ENCODE measurements at places on chromosomes 2 and 18. TPM values are rescaled to one million over a fixed set of nuclear protein-coding genes. Genes with fewer than 3 reads are reported as not detected.

- no peak overlapping the region for H3K4me3 ChIP-seq
- peaks cover 6% of the 10 kb centered on the region for H3K4me1 ChIP-seq
Measured at GRCh38 chr2:68995916-68996315, 17.1 kb upstream of the ANTXR1 start.

DNA sequence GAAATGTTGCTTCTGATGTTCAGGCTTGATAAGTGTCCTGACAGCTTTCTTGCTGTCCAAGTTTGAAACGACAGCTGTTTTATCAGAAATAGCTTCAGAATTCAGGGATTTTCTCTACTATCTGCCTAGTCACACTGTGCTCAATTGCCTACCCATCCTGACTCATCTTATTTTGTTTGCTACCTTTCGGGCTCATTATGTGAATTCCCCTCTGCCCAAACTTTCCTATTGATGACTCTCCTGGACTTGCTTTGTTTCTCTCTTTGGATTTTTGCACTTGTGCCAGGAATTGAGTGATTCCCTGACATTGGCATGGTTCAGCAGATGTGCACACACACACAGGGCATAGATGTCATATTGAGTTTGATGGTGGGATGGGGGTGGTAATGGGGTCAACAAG, 1052.6 kb upstream of the PIK3C3 start:
- no peaks in the 10 kb centered on the region for H3K27me3 ChIP-seq
- H3K27ac ChIP-seq: no peak overlapping the region
- H3K4me1 ChIP-seq: no peaks in the 10 kb centered on the region

GRCh38 chr2:43461453-43462073, 134.3 kb downstream of the THADA start:
- no peak overlapping the region for H3K27ac ChIP-seq
- no peaks in the 10 kb centered on the region for H3K27me3 ChIP-seq
- H3K4me1 ChIP-seq: peaks cover 38% of the 10 kb centered on the region
- H3K4me3 ChIP-seq: no peak overlapping the region
- peaks cover 12% of the 10 kb centered on the region for H3K36me3 ChIP-seq
- no peak for DNase-seq

GRCh38 chr2:33560017-33560416, 39.1 kb downstream of the FAM98A start:
- H3K27ac ChIP-seq: no peak overlapping the region
- H3K4me1 ChIP-seq: no peaks in the 10 kb centered on the region
- H3K27me3 ChIP-seq: no peaks in the 10 kb centered on the region
- H3K36me3 ChIP-seq: no peaks in the 10 kb centered on the region
- H3K4me3 ChIP-seq: no peak overlapping the region
- DNase-seq: no peak

DNA sequence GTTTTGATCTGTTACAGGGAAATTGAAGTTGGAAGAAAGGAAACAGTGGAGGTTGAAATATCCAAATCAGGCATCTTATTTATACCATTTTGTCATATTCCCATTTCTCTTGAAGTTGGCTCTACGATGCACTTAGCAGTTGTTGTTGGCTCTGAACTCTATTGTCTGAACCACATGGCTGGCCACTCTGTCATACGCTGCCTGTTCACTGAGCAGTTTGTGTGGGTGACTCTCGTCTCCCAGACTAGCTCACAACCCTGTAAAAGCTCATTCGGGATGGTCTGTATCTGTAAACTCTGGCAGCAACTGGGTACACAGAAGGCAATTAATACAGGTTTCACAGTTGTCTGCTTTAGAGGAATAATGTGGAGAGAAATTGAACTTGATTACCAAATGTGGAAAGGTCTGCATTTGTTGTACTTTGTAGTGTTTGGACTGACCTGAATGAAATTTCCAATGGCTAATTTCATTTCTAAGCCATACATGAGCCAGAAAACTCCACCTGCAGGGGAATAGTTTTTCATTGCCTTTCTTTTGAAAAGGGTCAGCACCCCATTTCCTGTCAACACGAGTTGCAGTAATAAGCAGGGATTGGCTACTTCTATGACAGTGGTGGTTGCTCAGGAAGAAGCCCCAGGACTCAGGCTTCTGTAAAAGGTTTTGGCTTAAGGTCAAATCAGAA, 378.2 kb downstream of the OSR1 start:
- no peaks in the 10 kb centered on the region for H3K36me3 ChIP-seq
- DNase-seq: no peak
- H3K27ac ChIP-seq: no peak overlapping the region
- no peak overlapping the region for H3K4me3 ChIP-seq
- peaks cover 5% of the 10 kb centered on the region for H3K4me1 ChIP-seq

- H3K4me3 ChIP-seq: no peak overlapping the region
- H3K4me1 ChIP-seq: no peaks in the 10 kb centered on the region
- no peak for DNase-seq
- H3K36me3 ChIP-seq: peaks cover 9% of the 10 kb centered on the region
Measured at GRCh38 chr18:37219257-37219656, 346.3 kb downstream of the CELF4 start.

DNA sequence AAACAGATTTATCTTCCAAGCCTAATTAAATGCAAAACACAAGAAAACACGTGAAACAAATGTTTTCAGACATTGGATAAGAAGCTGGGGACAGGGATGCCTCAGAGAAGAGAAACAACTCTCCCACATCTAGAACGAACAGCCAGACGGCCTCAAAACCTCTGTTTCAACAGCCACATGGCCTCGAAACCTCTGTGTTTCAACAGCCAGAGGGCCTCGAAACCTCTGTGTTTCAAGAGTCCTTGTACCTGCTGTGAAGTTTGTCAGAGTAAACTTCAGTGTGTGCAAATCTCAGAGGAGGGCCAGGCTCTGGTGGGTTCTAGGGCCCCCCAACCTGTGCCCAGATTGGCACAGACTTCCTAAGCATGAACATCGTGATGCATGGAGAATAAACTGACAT, 43.3 kb upstream of the NFATC1 start:
- no peaks in the 10 kb centered on the region for H3K4me1 ChIP-seq
- no peaks in the 10 kb centered on the region for H3K27me3 ChIP-seq
- peaks cover 2% of the 10 kb centered on the region for H3K36me3 ChIP-seq
- H3K27ac ChIP-seq: no peak overlapping the region

- no peaks in the 10 kb centered on the region for H3K27me3 ChIP-seq
- H3K4me1 ChIP-seq: peaks cover 21% of the 10 kb centered on the region
- H3K27ac ChIP-seq: peak overlapping the region; percentile 8
- H3K4me3 ChIP-seq: no peak overlapping the region
- no peak for DNase-seq
Measured at GRCh38 chr18:48662011-48662661, 123.3 kb downstream of the CTIF start.

- DNase-seq: no peak
- no peak overlapping the region for H3K4me3 ChIP-seq
Measured at GRCh38 chr18:77111449-77111848, 21.1 kb downstream of the MBP start.

DNA sequence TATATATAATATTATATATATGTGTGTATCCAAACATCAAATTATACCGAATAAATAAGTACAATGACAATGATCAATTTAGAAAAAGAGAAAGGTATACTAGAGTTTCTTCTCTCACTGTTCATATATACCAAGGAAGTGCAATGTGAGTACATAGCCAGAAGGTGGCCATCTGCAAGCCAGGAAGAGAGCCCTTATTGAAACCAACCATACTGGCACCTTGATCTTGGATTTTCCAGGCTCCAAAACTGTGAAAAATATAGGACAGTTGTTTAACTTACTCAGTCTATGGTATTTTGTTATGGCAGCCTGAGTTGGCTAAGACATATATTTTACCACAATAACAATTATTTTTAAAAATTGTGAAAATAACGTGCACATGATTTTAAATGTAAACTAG, 1490.2 kb upstream of the SLC39A10 start:
- no peaks in the 10 kb centered on the region for H3K4me1 ChIP-seq
- H3K27me3 ChIP-seq: no peaks in the 10 kb centered on the region
- no peak overlapping the region for H3K4me3 ChIP-seq
- H3K27ac ChIP-seq: no peak overlapping the region
- no peaks in the 10 kb centered on the region for H3K36me3 ChIP-seq

GRCh38 chr18:78639006-78639950, 340.3 kb upstream of the SALL3 start:
- H3K4me1 ChIP-seq: peaks cover 26% of the 10 kb centered on the region
- H3K36me3 ChIP-seq: no peaks in the 10 kb centered on the region
- H3K4me3 ChIP-seq: no peak overlapping the region
- H3K27ac ChIP-seq: peak overlapping the region; percentile 39
- DNase-seq: no peak

DNA sequence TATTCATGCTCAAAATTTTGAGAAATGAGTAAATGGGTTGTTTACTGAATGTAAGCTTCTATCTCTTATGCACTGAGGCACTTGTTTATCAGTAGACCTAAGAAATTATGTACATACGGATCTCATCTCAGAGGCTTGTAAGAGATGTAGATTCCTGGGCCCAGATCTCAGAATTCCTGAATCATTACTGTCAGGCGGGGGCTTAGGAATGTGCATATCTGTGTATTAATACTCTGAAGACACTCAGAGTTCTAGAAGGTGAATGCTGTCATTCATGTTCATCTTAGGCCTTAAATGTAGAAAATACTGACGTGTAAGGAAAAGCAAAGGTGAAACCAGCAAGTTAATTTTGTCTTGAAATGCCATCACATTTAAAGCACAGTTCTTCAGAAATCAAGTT, 169.6 kb downstream of the FMNL2 start:
- H3K27ac ChIP-seq: peak overlapping the region; percentile 15
- H3K4me1 ChIP-seq: peaks cover 63% of the 10 kb centered on the region
- H3K36me3 ChIP-seq: peaks cover 10% of the 10 kb centered on the region
- H3K4me3 ChIP-seq: no peak overlapping the region
- DNase-seq: no peak
- H3K27me3 ChIP-seq: no peaks in the 10 kb centered on the region

DNA sequence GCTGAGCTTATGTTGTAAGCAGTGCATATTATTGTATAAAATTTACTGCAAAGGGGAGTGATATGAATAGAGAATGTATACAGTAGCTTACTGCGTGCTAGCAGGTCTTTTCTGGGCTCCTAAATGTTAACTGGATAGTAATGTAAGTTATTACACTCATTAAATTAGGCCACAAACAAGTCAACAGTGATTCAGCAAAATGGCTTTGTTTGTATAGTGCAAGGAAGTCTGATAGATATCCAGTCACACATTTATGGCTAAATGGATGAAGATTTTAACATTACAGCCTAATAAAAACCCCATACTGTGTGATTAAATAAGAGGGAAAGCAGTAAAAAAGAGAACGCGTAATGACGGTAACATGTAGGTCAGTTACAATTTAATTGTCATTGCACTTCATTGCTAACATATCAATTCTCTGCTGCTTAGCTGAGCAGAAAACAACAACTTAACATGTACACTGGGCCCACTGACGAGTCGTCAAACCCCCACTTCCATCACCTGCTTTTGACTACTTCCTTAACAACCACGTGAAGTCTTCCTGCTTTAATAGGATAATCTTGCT, 665.0 kb upstream of the FANCL start:
- H3K36me3 ChIP-seq: no peaks in the 10 kb centered on the region
- H3K4me3 ChIP-seq: no peak overlapping the region
- DNase-seq: no peak
- no peaks in the 10 kb centered on the region for H3K27me3 ChIP-seq

DNA sequence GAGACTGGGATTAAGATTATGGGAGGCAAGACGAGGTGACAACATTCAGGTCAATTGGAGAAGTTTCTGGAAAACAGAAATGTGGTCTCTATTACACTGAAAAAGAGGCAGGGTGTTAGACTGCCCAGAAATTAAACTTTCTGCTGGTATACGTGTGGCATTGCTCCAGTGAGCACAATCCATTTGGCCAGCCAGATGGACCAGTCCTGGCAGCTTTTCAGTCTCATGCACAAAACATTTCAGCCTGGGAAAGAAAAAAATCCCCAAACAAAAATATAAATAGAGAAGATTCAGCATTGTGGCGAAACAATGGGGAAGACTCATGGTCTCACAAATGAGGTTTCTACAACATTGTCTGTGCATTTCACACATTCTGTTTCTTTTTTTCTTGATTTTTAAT, 113.9 kb downstream of the HNMT start:
- no peaks in the 10 kb centered on the region for H3K27me3 ChIP-seq
- H3K4me1 ChIP-seq: no peaks in the 10 kb centered on the region
- DNase-seq: no peak
- no peak overlapping the region for H3K27ac ChIP-seq
- H3K36me3 ChIP-seq: no peaks in the 10 kb centered on the region
- H3K4me3 ChIP-seq: no peak overlapping the region

GRCh38 chr2:240600451-240600961, 14.0 kb downstream of the CAPN10 start:
- H3K36me3 ChIP-seq: no peaks in the 10 kb centered on the region
- H3K4me1 ChIP-seq: peaks cover 7% of the 10 kb centered on the region
- H3K4me3 ChIP-seq: no peak overlapping the region
- no peaks in the 10 kb centered on the region for H3K27me3 ChIP-seq
- no peak for DNase-seq
- no peak overlapping the region for H3K27ac ChIP-seq

DNA sequence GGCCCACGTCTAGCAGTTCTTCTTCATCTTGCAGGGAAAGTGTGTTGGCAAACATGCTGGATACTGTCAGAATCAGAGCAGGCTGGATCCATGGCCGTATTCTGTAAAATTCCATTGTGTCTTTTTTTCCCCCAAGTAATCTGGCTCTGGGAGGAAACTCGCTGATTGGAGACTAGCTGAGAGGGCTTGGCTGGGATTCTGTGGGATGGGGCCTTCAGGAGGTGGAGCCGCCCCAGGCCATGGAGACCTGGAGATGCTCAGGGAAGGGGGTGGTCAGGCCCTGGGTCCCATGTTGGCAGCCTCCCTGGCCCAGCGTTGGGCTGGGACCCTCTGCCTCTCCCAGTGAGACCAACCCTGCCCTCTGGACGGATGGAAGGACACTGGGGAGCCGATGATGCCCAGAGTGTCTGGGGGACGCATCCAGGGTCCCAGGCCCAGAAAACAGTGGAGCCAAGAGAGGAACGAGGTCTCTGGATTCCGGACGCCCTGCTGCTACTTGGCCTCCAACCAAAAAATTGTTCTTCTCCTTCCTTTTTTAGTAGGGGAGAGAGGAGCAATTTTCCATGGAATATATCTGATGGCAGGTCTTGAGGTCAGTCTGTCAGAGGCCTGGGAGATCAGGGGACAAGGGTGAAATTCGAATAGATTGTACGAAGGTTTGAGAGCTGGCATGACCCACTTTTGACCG, 114.5 kb downstream of the AGAP1 start:
- H3K27ac ChIP-seq: no peak overlapping the region
- H3K4me3 ChIP-seq: no peak overlapping the region
- no peaks in the 10 kb centered on the region for H3K27me3 ChIP-seq

- peaks cover 5% of the 10 kb centered on the region for H3K4me1 ChIP-seq
- no peak for DNase-seq
- H3K4me3 ChIP-seq: no peak overlapping the region
- peaks cover 3% of the 10 kb centered on the region for H3K36me3 ChIP-seq
- H3K27ac ChIP-seq: no peak overlapping the region
- H3K27me3 ChIP-seq: no peaks in the 10 kb centered on the region
Measured at GRCh38 chr18:69697689-69698088, 250.0 kb downstream of the CD226 start.

The LOXHD1 gene
- not detected for total RNA-seq

The MPPE1 gene
- total RNA-seq: 22.8 TPM

The GALNT14 gene
- 1.4 TPM for total RNA-seq

The ELOA2 gene
- not detected for total RNA-seq

The ZBTB7C gene
- total RNA-seq: 0.45 TPM

The FNDC4 gene
- total RNA-seq: 14.2 TPM

All from neural crest cell (in vitro differentiated cells).